Fibroblast of pulmonary artery (primary cell): ENCODE measurements at places on chromosomes 6 and 20.

DNA sequence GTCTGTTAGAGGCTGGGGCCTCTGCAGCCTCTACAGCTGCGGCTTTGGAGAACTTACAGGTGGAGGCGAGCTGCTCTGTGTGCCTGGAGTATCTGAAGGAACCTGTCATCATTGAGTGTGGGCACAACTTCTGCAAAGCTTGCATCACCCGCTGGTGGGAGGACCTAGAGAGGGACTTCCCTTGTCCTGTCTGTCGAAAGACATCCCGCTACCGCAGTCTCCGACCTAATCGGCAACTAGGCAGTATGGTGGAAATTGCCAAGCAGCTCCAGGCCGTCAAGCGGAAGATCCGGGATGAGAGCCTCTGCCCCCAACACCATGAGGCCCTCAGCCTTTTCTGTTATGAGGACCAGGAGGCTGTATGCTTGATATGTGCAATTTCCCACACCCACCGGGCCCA is 2.6 kb downstream of the TRIM39 start:
- no peak for DNase-seq

GRCh38 chr6:161561908-161562307 is 288.0 kb upstream of the AGPAT4 start:
- no peak for DNase-seq

DNA sequence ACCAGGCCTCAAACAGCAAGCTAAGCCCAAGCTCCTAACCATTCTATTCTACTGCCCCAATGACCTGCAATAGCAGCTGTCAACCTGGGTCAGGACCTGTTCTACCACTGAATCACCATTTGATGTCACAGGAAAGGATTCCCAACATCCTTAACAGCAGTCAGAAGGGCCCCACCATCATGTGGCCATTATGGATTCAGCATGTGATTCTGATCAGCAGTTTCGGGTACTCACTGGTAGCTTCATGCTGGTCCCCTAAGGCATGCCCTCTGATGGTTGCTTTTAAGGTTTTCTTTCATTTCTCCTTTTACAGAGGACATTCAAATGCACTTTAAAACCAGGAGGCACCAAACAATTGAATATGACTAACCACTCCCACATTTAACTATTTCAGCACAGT is 37.3 kb upstream of the MAP7 start:
- DNase-seq, result no peak

DNA sequence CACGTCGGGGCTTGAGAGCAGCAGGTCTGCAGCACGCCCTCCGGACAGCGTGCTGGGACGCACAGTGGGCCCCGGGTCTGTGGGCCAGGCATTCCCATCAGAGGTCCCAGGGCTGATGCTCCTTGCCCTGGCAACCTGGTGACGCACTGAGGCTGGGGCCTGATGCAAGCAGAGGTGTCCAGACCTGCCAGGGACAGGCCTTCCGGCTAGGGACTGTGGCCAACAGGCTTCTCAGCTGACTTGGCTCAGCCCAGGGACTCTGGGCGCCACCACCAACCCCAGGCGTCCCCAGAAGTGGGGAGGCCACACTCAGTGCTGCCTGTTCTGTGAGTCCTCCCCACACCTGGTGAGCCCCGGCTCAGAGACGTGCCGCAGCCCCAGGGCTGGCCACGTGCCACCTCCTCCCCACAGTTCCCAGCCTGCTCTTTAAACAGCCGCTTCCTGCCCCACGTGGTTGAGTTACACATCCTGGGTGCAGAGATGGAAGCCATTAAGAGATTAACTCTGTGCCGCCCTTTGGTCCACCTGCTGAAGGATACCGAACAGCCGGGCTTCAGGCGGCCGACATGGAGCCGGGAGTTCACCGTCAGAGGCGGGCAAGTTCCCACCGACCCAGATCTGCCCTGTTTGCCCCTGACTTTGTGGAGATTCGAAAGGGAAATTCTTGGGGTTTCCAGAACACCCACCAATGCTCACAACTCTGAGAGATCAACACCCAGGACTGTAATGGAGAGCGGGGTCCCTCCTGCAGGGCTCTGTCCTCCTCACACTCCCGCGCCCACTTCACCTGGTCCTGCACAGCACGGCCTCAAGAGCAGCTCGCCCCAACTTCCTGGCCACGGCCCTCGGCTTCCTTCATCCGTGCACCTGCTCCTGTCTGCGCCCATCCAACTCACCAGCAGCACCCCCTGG is 37.6 kb upstream of the ZBP1 start:
- DNase-seq, result no peak

GRCh38 chr6:165705941-165706340 is 42.9 kb upstream of the PDE10A start:
- no peak for DNase-seq

DNA sequence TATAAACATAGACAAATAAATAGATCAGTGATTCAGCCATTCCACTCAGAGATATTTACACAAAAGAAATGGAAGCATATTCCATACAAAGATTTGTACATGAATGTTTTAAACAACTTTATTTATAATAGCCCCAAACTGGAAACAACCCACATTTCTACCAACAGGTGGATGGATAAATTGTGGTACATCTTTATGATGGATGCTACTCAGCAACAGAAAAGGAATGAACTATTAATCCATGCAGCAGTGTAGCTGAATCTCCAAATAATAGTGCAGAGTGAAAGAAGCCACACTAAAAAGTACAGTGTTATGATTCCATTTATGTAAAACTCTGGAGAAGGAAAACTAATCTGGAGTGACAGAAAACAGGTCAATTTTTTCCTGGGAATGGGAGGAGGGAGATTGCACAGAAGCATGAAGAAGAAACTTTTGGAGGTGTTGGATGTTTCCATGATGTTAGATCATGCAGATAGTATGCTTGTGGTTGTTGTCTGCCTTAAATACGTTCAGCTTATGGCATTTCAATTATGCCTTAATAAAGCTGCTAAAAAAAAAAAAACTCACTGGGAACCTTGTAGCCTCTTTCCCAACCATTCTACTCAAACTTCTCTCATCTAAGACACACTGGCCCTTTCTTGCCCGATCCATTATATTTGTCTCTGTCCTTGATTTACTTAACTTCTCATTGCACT is 100.9 kb downstream of the PPP1R14C start:
- no peak for DNase-seq

- peak; percentile 41 for DNase-seq
Measured at GRCh38 chr6:36820700-36821580, 18.3 kb downstream of the CPNE5 start.
